ENCODE measurements at places on chromosomes 7 and 10.

DNA sequence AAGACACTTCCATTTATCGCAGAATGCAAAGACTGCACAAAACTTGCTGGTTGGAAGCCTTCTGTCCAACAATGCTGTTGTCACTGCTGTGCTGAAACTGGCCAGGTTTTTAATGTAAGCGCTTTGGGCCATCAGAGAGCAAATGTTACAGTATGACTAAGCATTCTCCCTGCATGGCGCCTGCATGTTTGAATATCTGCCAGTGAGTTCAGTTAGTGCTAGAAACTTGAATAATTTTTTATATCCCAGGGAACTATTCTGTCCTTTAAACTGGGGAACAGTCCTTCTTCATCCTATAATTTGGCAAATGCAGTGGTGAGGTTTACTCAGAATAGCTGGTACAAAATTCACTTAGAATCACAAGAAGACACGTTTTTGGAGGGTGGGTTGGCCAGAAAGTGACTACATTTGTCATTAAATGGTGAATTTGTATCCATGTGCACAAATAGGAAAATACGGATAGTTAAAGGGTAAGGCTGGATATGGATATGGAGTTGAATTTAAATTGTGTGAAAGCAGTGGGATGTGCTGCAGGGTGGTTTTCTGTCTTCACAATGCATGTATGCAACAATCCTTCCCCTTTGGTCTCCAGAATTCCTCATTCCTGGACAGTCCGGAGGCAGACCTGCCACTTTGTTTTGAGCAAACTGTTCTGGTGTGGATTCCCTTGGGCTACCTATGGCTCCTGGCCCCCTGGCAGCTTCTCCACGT lies 1.7 kb downstream of the ABCC2 start:
- no peak for DNase-seq

GRCh38 chr7:30176463-30177109 lies 41.8 kb downstream of the MTURN start:
- no peak for DNase-seq

GRCh38 chr10:88037623-88038022 lies 174.2 kb downstream of the PTEN start:
- DNase-seq: no peak

- no peak for DNase-seq
These were observed 921.5 kb downstream of the NRG3 start for GRCh38 chr10:82796510-82796909.

DNA sequence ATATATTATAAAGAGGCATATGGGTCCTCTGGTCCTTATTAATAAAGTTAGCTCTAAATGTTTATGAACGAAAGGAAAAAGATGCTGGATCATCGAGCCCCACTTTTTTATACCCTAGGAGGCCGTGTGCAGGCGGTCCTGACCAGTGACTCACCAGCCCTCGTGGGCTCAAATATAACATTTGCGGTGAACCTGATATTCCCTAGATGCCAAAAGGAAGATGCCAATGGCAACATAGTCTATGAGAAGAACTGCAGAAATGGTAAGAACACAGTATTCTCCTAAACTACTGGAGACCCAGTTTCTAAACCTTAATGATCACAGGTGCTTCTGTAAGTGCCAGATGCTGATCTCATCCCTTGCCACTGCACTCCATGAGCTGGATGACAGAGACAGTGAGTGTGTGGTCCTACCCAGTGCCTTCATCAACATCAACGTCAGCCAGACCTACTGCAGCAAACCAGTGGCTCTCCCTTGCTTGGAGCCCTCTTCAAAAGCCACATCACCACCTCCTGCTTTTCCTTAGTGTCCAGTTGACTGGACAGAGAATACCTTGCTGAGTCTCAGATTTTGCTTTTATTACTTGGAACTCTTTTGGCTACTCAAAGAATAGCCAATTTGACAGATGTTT lies 7.6 kb downstream of the GPNMB start:
- no peak for DNase-seq

GRCh38 chr10:106573106-106573505 lies 591.4 kb downstream of the SORCS1 start:
- no peak for DNase-seq

- DNase-seq: no peak
These were observed 118.7 kb downstream of the KCNMA1 start for GRCh38 chr10:77518910-77519274.

DNA sequence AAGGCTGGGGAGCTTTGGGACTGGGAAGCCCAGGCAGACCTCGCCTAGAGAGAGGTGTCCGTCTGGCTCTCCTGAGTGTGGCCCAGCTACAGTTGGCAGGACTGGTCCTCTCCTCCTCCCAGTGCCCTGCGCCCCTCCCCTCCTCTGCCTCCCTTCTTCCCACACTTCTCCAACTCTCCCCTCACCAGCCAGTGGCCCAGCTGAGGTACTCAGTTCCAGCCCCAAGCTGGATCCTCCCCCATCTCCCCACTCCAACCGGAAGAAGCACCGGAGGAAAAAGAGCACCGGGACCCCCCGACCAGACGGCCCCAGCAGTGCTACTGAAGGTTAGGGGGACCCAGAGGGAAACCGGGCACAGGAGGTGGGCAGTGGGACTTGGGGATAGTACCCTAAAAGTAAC lies 27.7 kb downstream of the GBX1 start:
- DNase-seq: no peak

DNA sequence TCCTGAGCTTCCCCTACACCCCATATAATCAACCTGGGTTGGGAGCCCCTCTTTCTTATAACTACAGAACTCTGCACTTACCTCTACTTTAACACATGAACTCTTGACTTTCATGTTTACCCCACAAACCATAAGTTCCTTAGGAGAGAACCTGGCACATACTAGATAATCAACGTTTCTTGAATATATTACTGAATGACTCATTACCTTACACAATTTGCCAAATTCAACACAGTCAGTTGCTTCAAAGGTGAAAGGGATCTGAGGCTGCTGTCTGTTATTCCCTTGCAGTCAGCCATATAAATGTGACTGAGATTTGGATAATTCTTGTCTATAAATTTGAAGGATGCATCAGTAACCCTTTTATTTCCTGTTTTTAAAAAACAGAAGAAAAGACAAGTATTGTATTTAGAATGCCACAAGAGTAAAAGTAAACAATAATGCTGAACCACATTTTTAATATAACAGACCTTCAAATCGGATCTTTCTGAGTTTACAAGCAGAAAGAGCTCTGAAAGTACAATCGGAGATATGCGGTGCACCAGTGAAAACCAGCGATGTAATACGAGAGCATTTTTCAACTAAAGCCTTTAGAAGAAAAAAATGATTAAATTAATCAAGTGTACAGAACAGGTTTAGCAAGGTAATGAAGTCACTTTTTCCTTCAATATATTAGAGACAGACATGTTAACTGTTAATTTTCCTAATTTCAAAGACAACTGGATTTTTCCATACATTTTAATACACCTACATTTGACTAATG lies 29.5 kb upstream of the LRRC17 start:
- DNase-seq: no peak

DNA sequence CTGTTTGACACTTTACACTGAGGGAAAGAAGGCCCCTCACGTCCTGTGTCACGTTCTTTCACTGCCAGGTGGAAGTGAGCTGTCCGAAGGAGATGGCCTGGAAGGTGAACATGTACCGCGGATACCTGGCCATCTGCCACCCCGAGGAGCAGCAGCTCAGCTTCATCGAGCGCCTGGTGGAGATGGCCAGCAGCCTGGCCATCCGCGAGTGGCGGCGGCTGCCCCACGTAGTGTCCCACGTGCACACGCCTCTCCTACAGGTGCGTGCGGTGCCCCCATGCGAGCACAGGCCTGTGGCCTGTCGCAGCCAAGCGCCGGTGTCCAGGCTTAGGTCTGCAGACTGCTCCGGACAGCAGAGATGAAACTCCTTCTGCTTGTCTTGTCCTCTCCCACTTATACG lies 103.4 kb downstream of the TRRAP start:
- no peak for DNase-seq

DNA sequence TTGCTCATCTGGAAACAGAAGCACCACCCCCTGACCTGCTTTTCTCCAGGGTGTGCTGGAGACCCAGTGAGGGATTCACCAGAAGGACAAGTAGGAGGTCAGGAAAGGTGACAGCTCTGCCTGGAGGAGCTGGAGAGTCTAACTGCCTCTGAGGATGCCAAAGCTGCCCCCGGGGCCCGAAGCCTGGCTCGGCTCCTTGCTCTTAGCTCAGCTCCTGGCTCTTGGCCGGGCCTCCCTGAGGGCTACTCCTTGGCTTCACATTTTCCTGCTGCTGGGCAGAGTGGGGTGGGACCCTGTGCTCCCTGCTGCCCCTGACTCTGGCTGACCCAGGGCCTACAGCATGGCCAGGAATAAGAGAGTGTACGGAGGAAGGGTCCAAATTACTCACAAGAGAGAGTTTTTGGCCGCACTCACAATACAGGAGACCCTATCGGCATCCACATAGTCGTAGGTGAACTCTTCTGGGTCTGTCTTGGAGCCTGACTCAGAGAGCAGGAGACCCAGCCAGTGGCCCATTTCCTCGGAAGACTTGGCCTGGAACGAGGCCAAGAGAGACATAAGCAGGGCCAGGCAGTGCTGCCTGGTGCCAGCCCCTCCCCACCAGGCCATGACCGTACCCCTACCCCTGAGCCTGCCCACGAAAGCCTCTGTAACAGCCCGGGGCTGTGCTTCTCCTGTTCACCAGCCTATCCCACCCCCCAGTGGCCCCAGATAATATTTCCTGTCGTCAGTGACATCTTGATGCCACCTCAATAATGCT lies 63.1 kb downstream of the VWA2 start:
- DNase-seq: no peak

GRCh38 chr10:76456197-76456596 lies 1024.8 kb downstream of the LRMDA start:
- DNase-seq: no peak

DNA sequence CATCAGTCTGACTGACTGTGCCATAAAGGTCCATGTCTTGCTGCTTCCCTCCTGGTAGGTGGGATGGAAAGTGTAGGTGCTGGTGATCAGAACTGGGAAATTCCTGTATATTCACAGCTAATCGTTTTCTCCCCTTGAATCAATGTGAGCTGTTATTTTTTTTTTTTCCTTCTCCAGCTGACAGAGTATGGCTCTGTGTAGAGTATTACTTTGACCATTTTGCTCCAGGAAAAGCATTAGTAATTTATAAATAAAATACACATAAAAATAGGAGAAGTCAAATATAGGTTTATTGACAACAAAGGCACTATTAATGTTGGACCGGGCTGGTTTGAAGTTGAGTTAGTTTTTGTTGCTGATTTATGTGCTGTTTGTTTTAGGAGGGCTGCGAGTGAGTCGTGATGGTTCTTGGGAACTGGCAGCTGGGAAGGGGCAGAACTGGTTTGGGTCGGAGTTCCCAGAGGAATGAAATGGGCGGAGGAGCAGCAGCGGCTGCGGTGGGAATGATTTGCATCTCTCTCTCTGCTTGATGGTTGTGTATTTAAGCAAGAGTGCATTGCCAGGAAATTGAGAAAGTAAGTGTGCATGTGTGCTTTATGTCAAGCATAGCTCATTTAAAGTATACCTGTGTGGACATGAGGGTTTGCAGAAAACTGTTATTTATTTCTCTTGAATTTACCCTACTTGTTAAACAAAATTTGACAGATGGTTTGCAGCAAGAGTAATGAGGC lies 80.9 kb downstream of the LRMDA start:
- DNase-seq: no peak

- DNase-seq: no peak
These were observed 140.4 kb upstream of the GDF10 start for GRCh38 chr10:47159361-47160260.

DNA sequence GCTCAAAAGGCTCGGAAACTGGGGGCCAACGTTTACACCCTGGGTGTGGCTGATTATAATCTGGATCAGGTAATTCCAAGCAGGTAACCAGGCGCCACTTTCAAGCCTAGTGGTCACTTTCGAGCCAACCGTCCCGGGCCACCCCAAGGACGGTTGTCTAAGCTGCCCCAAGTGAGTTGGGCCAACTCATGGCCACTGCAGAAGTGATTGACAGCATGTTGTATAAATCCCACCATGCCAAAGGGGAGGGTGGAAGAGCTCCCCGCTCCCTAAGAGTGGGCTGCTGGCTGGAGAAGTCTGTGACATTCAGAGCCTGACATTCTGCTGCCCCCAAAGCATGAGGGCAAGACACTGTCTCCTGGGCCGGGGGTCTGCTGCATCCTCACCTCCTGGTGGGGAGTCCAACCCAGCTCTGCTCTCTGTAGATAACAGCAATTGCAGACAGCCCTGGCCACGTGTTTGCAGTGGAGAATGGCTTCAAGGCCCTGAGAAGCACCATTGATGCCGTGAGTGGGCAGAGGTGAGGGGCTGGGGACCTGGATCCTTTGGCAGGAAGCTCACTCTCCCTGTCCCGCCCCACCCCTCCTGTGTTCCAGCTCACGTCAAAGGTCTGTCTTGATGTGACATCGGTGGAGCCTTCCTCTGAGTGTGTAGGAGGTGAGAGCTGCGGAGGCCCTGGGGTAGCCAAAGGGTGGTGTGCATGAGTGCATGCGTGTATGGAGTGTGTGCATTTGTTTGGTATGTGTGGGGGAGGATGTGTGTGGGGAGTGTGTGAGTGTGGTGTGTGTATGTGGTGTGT lies 10.8 kb downstream of the ANTXRL start:
- DNase-seq: no peak

GRCh38 chr10:48476279-48476982 lies 128.4 kb downstream of the ARHGAP22 start:
- no peak for DNase-seq

- DNase-seq: no peak
These were observed 21.5 kb downstream of the BTAF1 start for GRCh38 chr10:91944880-91945630.

GRCh38 chr10:93160829-93161228 lies 87.1 kb downstream of the CYP26A1 start:
- DNase-seq: no peak

- no peak for DNase-seq
These were observed 170.9 kb upstream of the SMIM30 start for GRCh38 chr7:113289140-113289740.

DNA sequence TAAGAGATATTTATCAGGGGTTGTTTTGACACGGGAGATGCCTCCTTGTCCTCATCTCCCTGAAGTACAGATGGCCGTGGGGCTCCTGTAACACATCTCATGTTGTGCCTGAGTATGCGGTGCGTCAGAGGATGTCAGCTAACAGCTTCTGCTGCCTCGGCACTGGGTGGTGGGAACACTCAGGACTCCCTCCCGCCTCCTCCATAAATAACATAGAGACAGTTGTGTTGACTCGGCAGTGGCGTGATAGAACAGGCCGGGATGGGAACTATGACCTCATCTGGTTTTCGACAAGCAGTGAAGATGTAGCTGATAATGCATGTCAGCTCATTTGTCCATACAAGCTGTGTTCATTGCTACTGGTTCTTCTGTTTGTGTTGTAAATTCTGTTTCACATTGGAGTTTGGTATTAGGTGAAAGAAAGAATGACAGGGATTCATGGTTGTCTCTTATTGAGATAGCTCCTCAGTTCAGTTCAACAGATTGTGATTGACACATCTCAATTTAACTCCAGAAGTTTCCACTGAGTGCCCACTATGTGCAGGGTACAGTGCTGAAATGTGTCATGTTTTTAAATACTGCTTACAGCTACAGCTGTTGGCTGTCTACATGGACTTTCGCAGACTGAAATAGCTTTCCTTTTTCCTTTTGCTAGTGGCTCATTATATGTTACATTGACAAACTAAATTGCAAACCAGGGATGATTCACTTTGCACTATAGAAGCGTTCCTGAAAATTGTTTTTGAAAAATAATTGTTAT lies 87.4 kb downstream of the CHN2 start:
- DNase-seq: no peak

All from activated T-helper 1 cell treated with Interleukin-2 at 50 U/mL for 16 hours (primary cell).